ENCODE measurements at places on chromosomes 12 and 14.
A peak's percentile ranks its signal among the peaks of the same experiment; 100 is the strongest.

GRCh38 chr12:77754086-77754485 lies 76.6 kb upstream of the NAV3 start:
- no peak for DNase-seq
- no peaks in the 10 kb centered on the region for H3K36me3 ChIP-seq
- no peak overlapping the region for H3K4me3 ChIP-seq
- no peaks in the 10 kb centered on the region for H3K4me1 ChIP-seq

GRCh38 chr14:76501156-76501720 lies 125.3 kb downstream of the ESRRB start:
- no peaks in the 10 kb centered on the region for H3K4me1 ChIP-seq
- no peak overlapping the region for H3K4me3 ChIP-seq
- no peak for DNase-seq
- no peak overlapping the region for H3K27ac ChIP-seq
- no peaks in the 10 kb centered on the region for H3K36me3 ChIP-seq

DNA sequence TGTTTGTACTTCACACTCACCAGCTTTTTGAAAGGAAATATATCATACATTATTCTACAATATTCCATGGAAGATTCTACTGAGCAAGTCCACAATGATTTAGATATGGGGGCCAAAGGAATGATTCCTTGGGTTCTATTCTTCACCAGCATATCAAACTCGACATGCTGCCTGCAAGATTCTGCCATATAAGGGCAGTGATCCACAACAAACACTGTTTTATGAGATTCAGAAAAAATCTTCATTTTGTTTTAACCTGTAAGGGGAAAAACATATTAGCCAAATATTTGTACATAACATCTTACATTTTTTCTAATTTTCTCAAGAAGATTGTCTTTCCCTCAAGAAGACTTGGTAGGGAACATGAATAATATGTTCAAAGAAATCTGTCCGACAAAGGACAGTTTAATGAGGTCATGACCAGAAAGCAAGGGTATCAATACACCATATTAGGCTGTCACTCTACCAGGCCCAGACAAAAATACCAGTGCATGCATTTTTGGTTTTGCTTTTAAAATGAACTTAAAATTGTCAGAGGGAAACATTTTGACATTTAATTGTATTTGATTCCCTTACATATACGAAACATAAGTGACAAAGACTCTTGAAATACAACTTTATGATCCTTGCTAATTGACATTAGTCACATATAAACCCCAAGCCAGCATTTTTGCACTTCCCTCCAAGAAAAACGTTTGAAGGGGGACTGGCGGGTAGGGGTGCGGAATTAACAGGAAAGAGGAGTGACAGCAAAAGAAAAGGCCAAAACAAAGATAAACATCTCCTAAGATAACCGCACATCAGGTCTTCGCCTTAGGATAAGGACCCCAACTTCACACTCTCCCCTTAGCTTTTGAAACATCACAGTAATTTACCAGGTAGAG lies 980 bp downstream of the INTS13 start:
- H3K27ac ChIP-seq, result peak overlapping the region; percentile 96
- no peaks in the 10 kb centered on the region for H3K36me3 ChIP-seq
- H3K4me3 ChIP-seq, result peak overlapping the region; percentile 87
- no peak for DNase-seq

DNA sequence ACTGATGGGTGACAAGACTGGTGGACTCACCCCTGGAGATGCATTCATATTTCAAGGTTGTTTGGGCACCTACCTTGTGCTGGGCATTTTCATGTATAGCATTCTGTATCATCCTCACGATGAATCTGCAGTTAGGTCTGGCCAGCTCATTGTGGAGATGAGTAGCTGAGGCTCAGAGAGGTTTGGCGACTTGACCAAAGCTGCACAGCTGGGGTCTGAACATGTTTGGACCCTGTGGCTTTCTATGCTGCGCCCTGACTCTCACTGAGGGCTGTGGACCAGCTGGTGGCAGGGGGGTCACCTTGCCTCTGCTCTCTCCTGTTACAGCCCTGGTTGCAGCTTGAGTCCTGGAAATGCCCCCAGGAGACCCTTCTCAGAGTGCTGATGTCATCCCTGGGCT lies 24.9 kb upstream of the CCDC63 start:
- DNase-seq, result no peak
- H3K27me3 ChIP-seq, result no peaks in the 10 kb centered on the region
- H3K27ac ChIP-seq, result no peak overlapping the region
- no peaks in the 10 kb centered on the region for H3K36me3 ChIP-seq
